GM23338 (cell line): ENCODE measurements at places on chromosomes 5 and 9.

DNA sequence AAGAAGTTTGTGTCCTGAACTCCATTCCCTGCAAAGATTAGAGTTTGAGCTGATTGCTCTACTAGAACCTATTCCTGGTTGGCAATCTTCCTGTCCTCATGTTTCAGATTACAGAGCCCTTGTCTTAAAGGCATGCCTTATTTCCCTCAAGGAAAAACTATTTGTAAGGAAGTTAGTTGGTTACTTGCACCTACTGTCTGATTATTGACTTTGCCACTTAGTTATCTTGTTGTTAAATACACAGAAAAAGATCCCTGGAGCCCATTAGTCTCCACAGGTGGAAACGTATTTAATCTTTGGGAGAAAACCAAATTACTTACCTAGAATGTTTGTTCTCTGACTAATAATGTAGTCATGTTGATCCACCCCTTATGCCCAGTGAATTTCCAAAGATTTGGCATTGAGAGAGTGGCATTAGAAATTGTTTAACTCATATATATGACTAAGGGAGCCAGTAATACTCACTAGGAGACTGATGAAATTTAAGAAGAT lies 132.3 kb upstream of the ELL2 start:
- H3K27me3 ChIP-seq, result no peaks in the 10 kb centered on the region
- no peak overlapping the region for H3K4me3 ChIP-seq
- H3K27ac ChIP-seq, result no peak overlapping the region
- peaks cover 18% of the 10 kb centered on the region; the same call in 1 of the 2 replicates for H3K4me1 ChIP-seq
- no peaks in the 10 kb centered on the region for H3K36me3 ChIP-seq
- DNase-seq, result no peak

- H3K27ac ChIP-seq, result no peak overlapping the region
- no peaks in the 10 kb centered on the region for H3K4me1 ChIP-seq
- H3K27me3 ChIP-seq, result no peaks in the 10 kb centered on the region
- no peak overlapping the region for H3K4me3 ChIP-seq
- peak; percentile 57 for DNase-seq
- no peaks in the 10 kb centered on the region for H3K36me3 ChIP-seq
These were observed 184.5 kb downstream of the PDZD2 start for GRCh38 chr5:31823472-31823871.

- H3K36me3 ChIP-seq, result no peaks in the 10 kb centered on the region
- H3K4me1 ChIP-seq, result no peaks in the 10 kb centered on the region
- H3K4me3 ChIP-seq, result no peak overlapping the region
- no peaks in the 10 kb centered on the region for H3K27me3 ChIP-seq
- DNase-seq, result no peak
These were observed 247.2 kb upstream of the EFNA5 start for GRCh38 chr5:107917983-107918382.

GRCh38 chr5:115978779-115979178 lies 16.5 kb downstream of the LVRN start:
- H3K4me3 ChIP-seq, result no peak overlapping the region
- H3K4me1 ChIP-seq, result no peaks in the 10 kb centered on the region
- no peak for DNase-seq

GRCh38 chr5:112183103-112183711 lies 235.9 kb downstream of the EPB41L4A start:
- H3K27ac ChIP-seq, result no peak overlapping the region
- peak; percentile 56 for DNase-seq
- H3K4me1 ChIP-seq, result peaks cover 4% of the 10 kb centered on the region; the same call in 1 of the 2 replicates
- H3K27me3 ChIP-seq, result no peaks in the 10 kb centered on the region
- H3K36me3 ChIP-seq, result no peaks in the 10 kb centered on the region

DNA sequence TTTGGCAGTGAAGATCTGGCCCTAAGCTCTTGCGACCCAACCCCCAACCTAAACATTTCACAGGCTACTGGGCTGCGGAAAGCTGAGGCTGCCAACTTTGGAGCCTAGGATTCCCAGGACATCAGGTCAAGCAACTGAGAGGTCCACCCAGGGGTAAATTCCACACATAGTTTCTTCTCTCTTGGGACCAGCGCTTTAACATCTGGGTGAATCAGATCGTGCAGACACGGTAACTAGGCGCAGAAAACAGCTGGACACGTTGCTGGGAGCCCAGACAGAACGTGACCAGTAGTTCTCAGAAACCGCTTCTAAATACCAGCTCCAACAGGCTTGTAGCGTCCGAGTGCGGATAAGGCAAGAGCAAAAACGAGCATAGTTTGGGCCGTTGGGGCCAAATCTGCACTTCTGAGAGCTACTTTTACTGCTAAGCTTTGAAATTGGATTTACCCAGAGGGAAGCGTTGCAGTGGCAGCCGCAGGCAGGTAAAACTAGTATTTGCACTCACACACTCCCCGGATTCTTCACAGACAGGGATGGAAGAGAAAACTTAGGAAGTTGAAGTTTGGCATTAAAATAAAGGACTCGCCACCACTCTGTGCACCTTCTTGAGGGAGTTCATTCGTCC lies 11.8 kb downstream of the ITGA1 start:
- H3K4me1 ChIP-seq, result peaks cover 49% of the 10 kb centered on the region
- no peaks in the 10 kb centered on the region for H3K27me3 ChIP-seq
- peak overlapping the region; percentile 72 for H3K4me3 ChIP-seq
- H3K36me3 ChIP-seq, result no peaks in the 10 kb centered on the region

DNA sequence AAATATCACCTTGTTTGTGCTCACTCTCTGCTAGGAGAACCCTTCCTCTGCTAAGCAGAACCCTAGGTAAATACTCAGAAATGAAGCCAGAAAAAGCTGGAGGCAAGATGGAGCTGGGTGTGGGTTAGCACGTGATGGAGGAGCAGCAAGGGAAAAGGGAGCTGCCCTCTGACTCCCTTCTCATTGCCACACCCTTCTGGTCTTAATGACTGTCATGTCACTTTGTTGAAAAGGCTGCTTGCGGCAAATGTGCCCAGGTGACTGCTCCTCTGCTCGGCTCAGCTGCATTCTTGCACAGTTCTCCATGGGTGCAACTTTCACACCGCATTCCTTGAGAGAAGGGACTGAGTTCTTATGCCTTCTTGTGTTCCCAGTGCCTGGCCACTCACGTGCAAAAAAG lies 36.4 kb upstream of the TBC1D2 start:
- no peaks in the 10 kb centered on the region for H3K27me3 ChIP-seq
- no peak for DNase-seq
- no peaks in the 10 kb centered on the region for H3K36me3 ChIP-seq
- no peak overlapping the region for H3K27ac ChIP-seq
- no peak overlapping the region for H3K4me3 ChIP-seq
- no peaks in the 10 kb centered on the region for H3K4me1 ChIP-seq

DNA sequence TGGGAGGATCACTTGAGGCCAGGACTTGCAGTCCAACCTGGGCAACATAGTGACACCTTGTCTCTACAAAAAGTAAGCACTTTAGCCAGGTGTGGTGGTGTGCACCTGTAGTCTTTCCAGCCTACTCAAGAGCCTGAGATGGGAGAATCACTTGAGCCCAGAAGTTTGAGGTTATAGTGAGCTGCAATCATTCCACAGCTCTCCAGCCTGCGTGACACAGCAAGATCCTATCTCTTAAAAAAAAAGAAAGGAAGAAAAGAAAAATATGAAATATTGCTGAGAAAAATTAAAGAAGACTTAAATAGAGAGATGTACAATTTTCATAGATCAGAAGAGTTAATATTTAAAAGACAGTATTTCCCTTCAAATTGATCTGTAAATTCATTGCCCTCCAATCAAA lies 76.4 kb downstream of the SMIM15 start:
- no peaks in the 10 kb centered on the region for H3K36me3 ChIP-seq
- no peak for DNase-seq
- no peak overlapping the region for H3K27ac ChIP-seq
- no peak overlapping the region for H3K4me3 ChIP-seq

DNA sequence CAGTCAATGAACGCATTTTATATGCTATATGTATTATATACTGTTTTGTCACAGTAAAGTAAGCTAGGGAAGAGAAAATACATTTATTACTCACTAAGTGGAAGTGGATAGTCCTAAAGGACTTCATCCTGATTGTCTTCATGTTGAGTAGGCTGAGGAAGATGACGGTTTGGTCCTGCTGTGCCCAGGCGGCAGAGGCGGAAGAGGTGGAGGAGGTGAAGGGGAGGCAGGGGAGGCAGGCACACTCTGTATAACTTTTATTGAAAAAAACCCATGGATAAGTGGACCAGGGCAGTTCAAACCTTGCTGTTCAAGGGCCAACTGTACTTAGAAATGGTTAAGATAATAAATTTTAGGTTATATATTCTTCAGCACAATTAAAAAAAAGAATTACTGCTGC lies 28.5 kb downstream of the TJP2 start:
- DNase-seq, result no peak
- peaks cover 62% of the 10 kb centered on the region for H3K4me1 ChIP-seq
- no peak overlapping the region for H3K4me3 ChIP-seq
- H3K27ac ChIP-seq, result no peak overlapping the region; the same call in 1 of the 2 replicates
- H3K27me3 ChIP-seq, result no peaks in the 10 kb centered on the region

DNA sequence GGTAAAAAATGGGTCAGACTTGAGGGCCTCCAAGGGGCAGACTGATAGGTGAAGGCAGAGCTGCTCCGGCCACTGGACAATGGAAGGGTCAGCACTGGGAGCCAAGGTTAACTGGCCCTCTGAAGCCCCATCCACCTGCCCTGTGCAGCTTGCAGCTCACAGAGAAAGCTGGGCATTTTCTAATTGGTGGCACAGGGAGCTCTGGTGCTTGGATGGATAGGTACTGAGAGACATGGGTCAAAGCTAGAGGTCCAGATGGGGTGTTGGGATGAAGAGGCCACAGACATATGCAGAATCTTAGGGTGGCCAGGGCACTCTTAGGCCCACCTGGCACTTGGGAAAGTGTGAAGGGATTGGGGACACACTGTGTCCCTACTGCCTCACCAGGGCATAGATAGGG lies 29.5 kb upstream of the SARDH start:
- no peaks in the 10 kb centered on the region for H3K36me3 ChIP-seq
- H3K4me1 ChIP-seq, result no peaks in the 10 kb centered on the region
- H3K4me3 ChIP-seq, result no peak overlapping the region
- no peak overlapping the region for H3K27ac ChIP-seq
- DNase-seq, result no peak
- H3K27me3 ChIP-seq, result no peaks in the 10 kb centered on the region

DNA sequence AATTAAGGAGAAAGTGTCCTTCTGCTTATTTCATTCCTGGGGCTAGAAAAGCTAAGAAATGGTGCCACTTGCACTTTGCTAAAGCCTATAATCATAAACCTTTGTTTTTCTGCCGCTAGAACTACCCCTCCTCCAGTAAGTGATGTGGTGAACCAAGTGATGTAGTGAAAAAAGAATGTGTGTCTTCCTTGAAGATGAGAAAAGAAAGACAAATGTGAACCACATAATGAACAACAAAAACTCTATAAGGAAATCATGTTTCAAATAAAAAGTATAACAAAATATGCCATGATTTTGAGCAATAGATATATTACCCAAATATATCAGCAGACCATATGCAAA lies 179.0 kb upstream of the SGCD start:
- H3K27me3 ChIP-seq, result no peaks in the 10 kb centered on the region
- H3K4me1 ChIP-seq, result no peaks in the 10 kb centered on the region; the same call in 1 of the 2 replicates
- H3K36me3 ChIP-seq, result no peaks in the 10 kb centered on the region

DNA sequence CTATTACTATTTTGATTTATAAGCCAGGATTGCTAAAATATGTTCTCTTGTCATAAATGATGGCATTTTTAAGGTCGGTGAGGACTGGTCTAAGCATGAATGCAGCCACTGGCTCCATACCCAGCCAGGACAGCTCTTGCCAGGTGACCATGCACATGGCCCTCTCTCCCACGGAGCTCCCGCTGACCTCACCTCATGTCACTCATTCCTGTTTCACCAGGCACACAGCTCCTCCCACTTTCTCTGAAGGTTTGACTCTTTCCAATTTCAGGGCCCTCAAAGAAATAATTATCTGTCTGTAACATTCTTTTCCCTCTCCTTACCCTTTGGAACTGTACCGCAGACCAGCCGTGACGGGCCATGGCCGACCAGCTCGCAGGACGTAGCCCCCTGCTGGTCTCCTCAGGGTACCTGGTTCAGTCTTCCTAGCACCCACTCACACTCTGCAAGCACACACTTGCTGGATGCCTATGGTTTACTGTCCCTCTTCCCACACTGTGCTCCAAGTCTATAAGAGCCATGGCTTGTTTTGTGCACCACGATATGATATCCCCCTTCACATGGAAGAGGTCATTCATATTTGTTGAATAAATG lies 72.5 kb downstream of the LIFR start:
- no peak overlapping the region for H3K27ac ChIP-seq
- H3K4me3 ChIP-seq, result no peak overlapping the region
- peak; percentile 41 for DNase-seq
- no peaks in the 10 kb centered on the region for H3K27me3 ChIP-seq
- H3K4me1 ChIP-seq, result no peaks in the 10 kb centered on the region
- H3K36me3 ChIP-seq, result no peaks in the 10 kb centered on the region

DNA sequence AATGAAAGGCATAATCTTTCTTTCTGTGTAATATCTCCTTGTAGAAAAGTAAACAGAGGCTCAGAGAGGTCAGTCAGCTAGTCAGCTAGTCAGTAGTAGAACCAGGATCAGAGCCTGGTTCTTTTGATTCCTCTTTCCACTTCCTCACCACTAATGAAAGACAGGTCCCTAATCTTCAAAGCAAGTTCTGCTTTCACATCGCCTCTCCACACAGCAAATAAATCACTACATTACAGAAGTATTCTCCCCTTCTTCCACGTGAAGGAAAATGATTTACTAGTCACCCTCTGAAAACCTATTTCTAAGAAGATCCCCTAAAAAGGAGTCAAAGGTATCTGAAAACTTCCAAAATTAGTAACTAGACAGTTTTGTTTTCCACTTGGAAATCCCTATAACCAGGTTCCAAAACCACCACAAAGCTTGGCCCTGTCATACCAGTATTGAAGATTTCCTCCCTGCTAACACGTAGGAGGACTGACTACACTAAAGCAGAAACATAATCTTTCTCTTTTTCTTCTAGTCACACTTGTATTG lies 140.5 kb upstream of the TARS1 start:
- DNase-seq, result no peak
- no peaks in the 10 kb centered on the region for H3K27me3 ChIP-seq
- no peaks in the 10 kb centered on the region for H3K4me1 ChIP-seq

DNA sequence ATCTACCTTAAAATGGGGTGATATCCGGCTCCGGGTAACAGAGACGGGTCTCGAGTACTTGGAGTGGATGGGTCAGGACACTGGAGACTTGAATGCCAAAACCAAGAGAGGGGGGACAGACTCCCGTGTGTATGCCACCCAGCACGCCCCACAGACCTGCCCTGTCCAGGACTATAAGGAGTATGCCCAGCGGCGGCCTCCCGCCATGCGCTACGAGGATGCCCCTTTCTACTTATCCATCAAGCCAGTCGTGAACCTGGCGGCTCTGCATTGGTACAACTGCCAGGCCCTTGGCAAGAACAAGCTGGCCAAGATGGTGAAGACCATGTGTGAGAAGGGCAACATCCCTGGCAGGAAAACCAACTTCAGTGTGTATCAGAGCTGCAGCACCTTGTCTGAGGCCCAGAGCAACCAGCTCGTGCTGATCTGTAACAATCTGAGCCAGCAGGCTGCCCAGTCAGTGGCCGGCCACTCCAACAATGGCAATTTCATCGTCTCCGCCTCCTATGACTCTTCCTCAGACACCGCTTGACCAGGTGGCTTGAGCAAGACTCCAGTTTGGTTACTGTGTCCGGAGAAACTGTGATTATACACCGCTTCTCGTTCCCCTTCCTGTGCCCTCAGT lies 99.4 kb downstream of the INIP start:
- H3K4me1 ChIP-seq, result peaks cover 25% of the 10 kb centered on the region
- H3K27me3 ChIP-seq, result no peaks in the 10 kb centered on the region
- H3K4me3 ChIP-seq, result no peak overlapping the region
- no peaks in the 10 kb centered on the region for H3K36me3 ChIP-seq
- DNase-seq, result no peak

GRCh38 chr9:90444609-90445204 lies 197.9 kb downstream of the DIRAS2 start:
- peaks cover 25% of the 10 kb centered on the region for H3K4me1 ChIP-seq
- DNase-seq, result no peak
- no peak overlapping the region for H3K27ac ChIP-seq
- no peak overlapping the region for H3K4me3 ChIP-seq
